ENCODE measurements at places on chromosomes 4 and X.
A peak's percentile ranks its signal among the peaks of the same experiment; 100 is the strongest.

DNA sequence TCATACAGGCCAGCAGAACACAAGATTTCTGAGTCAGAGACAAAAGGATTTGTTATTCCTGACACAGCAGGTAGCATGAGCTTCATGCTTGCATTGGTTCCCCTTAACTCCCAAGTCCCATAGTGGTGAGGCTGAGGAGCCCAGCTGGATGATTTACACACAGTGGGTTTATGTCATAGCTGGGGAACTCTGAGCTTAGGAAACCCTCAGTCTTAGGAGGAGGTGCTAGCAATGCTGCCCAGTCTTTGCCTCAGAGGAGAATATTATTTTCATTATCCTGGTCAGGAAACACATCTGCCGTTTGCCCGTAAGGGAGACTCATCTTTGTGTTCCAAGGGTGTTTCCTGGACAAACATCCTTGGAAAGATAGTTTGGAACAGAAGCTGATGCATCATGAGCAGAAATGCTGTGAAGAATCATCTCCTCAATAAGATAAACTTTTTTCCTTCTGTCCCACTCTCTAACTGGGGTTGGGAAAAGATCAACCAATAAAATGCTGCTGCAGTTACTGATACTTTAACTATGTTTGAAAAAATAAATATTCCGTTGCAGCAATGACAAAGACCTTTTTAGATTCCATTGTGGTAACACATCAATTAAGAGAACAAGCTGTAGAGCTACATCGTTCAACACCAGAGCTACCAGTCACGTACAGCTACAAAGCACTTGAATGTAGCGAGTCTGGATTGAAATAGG, 146.8 kb downstream of the DCLK2 start:
- no peak for DNase-seq

DNA sequence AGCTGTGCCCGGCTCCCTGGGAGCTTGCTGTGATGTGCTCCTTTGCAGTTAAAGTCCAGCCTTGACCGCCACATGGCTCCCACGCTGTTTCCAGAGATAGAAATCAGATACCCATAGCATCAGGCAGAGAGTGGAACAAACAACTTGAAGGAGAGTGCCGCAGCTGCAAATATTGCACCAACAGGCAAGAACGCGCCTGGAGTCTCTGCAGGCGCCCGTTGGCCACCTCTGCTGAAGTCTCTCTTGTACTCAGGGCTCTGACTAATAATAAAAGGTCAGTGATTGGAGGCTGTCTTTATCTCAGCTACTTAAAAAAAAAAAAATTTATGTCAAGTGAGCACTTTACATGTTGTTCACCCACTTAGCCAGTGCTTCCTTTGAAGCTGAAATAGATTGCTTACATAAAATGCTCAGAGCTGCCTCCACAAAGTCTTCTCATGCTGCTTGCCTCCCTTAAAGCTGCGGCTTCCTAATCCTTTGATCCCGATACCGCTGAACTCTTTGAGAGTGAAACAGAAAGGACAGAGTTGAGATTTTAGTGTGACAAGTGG, 30.9 kb upstream of the TENM3 start:
- no peak for DNase-seq

- DNase-seq, result peak; percentile 39
These were observed 586 bp downstream of the BCAP31 start for GRCh38 chrX:153723351-153724251.

DNA sequence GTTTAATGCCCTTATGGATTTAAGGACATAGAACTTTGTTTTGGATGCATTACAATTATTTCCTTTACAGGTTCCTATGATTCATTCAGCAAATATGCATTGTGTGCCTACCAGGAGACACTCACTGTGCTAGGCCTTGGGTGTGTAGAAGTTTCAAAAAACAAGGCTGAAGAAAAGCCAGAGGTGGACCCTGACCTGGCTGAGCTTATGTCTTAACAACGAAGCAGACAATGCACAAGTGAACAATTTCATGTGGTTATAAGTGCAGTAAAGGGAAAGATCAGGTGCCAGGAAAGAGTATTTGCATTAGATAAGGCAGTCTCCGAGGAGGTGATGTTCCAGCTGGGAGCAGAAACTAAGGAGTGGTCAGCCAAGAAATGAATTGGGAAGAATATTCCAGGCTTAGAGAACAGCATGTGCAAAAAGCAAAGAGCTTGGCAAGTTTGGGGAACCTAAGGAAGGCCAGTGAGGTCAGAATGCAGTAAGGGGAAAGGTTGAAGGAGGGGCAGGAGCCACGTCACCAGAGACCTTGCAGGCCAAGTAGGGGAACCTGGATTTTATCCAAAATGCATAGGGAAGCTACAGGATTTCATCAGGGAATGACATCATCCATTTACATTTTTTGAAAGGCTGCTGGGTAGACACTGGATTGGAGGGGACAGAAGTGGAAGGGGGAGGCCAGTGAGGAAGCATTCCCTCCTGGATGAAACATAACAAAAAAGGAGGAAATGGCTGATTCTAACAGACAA, 193.6 kb downstream of the SOWAHB start:
- no peak for DNase-seq

DNA sequence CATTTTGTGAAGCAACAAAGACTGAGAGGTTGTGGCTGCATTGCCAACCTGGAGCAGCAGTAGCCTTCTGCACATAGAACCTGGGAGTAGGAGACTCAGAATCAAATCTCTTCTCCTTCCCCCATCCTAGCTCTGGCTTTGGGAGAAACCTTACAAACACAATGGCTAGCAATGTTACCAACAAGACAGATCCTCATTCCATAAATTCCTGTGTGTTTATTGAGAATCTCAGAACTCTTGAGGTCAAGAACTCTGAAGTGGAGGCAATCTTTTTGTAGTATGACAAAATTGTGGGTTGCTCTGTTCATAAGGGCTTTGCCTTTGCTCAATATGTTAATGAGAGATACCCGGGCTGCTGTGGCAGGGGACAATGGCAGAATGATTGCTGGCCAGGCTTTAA, 406.7 kb upstream of the SPANXN1 start:
- no peak for DNase-seq
